ENCODE measurements at places on chromosomes 7 and 10.

DNA sequence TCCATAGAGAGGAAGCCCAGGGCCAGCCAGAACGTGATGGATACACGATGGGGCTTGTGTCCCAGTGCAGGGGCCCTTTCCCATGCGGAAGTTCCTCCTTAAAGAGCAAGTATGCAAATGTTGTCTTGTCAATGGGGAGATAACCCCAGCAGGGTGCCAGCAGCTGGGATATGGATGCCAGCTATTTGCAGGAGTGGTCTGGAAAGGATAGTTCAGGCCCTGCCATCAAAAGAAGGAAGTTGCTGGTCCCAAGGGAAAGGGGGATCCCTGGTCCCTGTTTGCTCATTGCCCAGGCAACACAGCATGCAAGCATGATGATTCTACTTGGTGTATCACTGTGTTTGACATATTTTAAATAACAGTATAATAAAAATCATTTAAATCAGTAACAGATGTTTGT lies 73.1 kb upstream of the HECW1 start:
- no peak for DNase-seq

DNA sequence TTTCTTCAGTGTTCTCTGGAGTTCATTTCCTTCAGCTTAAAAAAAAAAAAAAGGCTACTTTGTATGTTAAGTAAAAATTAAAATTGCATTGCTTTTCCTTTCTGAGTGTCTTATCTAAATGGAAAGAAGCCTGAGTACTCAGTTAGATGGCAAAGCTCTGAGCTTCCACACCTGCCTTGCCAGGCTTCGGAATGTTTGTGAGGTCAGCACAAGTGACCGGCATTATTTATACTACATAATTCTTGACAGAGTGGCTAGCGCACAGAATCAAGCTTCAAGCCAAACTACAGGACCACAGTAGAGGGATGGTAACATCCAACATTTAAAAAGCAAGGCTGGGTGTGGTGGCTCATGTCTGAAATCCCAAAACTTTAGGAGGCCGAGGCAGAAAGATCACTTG lies 17.3 kb downstream of the PIP4K2A start:
- no peak for DNase-seq

DNA sequence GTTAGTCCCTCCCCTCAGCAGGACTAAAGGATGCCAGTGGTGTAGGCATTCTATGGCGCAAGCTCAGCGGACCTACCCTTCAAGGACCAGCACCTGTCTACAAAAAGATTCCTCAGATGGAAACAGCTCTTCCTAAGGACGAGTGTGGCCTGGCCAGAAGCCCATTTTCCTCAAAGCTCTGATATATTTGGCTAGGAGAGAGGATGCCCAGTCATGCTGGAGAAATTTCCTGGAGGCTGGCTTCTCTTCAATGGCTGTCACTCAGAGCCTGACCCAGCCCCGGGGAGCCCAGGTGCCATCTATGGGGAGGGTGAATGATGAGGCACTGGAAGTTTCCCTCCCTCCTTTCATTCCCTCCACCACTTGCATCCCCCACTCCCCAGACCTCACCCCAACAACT lies 111.5 kb downstream of the PLXNA4 start:
- no peak for DNase-seq

GRCh38 chr10:73043766-73044377 lies 52.8 kb downstream of the P4HA1 start:
- no peak for DNase-seq

DNA sequence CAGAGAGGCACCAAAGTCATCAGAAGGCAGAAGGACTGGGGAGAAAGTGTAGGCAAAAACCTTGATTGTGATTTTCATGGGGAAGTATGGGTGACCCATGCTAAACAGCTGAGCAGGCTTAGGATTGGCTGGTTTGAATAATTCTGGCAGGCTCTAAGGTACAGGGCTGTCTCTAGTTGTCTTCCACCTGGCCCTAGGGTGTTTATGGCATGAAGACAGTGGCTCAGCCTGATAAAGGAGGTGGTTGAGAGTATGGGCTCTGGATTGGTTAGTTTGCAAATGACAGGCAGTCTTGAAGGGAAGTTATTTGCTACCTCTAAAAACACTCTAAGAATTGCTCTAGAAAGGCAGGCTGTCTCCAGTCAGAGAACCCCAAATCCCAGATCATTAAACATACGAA lies 100.3 kb downstream of the STRA8 start:
- DNase-seq, result no peak

- DNase-seq, result no peak
These were observed 9.4 kb downstream of the SCRN1 start for GRCh38 chr7:29980151-29980550.

DNA sequence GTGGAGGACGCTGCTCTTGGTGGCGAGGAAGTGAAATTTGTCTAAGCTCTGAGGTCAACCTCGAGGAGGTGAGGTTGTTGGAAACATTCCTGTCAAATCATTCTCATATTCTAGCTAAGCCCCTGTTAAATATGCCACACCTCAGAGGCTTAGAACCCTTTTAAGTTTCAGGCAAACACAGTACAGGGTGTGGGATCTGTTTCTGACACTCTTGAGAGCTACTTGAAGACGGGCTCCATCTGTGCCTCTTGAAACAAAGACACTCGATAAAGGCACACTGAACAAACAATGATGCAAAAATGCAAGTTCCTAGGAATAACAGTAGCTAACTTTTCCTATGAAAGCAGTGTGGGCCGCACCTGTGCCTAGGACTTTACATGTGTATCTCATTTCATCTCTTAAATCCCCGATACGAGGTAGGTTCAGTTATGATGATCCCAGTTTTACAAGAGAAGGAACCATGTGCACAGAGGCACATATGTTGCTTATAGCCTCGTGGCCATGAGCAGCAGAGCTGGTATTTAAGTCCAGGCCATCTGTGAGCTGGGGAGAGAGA lies 299.2 kb downstream of the CCDC3 start:
- DNase-seq, result no peak

DNA sequence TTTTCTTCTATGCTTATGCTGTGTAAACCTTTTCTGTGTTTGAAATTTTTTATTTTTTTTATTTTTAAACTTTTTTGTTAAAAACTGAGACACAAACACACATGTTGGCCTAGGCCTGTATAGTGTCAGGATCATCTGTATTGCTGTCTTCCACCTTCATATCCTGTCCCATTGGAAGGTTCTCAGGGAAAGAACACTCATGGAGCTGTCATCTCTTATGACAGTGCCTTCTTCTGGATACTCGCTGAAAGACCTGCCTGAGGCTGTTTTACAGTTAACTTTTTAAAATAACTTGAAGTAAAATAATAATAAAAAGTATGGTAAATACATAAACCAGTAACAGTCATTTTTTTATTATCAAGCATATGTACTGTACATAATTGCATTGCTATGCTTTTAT lies 34.1 kb downstream of the CREM start:
- DNase-seq, result no peak

GRCh38 chr10:101441541-101442455 lies 87.8 kb downstream of the BTRC start:
- DNase-seq, result peak; percentile 2

- DNase-seq, result no peak
These were observed 31.5 kb downstream of the CREB3L2 start for GRCh38 chr7:137970253-137970975.

DNA sequence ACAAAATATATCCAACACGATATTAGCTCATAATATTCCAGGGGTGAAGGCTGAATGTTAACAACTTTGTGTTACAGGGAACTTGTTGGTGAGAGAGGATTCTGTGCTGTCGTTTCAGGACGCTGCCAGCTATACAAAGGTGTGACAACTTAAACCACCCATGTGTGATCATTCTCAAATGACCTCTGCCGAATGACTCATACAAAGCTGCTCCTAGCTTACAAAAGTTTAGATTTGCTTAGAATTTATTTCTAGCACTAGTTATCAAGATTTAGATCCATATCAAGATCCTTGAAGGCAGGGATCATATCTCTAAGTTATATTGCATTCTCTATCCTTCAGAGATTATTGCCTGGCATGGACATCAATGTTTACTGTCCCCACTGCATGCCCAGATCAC lies 65.3 kb downstream of the COBL start:
- no peak for DNase-seq

DNA sequence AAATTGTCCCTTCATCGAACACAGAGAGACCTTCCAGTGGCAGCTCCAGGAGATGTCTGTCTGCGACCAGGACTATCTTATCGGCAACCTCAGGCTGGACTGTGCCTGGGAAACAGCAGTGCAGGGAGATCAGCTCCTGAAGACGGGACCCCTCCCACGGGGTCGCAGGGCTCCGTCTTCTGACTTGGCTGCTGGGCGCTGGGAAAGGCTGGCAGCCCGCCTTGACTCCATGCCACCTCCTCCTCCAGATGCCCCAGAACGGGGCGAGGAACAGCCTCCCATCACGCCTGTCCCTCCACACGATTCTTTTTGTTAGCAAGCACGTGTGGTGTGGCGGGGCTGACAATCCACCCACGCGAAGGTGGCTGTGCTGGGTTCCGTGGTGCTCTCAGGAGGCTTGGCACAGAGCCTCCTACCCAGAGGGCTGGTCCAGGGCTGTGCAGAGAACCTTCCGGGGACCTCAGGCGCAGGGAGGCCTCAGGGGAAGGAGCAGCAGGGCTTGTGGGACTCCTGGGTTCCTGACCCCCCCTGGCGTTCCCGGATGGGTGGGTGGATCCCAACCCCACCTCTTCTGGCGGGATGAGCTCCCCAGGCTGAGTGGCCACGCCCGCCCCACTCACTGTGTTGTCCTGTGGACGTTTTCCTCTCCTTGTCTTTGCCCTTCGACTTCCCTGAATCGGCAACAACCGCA lies 47.6 kb upstream of the NKX6-2 start:
- DNase-seq, result no peak

- no peak for DNase-seq
These were observed 225.3 kb upstream of the INHBA start for GRCh38 chr7:41928166-41928565.

GRCh38 chr10:106614293-106614692 lies 550.2 kb downstream of the SORCS1 start:
- no peak for DNase-seq

- no peak for DNase-seq
These were observed 1.1 kb downstream of the ALOX5 start for GRCh38 chr10:45375101-45375500.

DNA sequence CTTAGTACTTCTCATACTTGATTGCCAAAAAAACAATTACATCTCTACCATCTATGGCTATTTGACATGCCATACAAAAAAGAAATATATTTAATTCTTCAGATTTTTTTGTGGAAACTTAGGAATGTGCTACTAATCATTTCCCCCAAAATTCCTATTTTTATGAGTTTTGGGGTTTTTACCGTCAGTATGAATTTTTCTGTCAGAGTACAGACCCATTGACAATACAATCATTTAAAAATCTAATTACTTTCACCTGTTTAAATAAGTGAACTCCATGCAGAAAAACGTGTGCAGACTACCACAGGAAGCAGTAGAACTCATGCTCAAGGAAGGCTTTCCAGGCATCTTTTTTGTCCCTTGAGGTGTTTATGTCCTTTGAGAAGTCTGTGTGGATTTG lies 48.8 kb upstream of the FOXP2 start:
- DNase-seq, result no peak

DNA sequence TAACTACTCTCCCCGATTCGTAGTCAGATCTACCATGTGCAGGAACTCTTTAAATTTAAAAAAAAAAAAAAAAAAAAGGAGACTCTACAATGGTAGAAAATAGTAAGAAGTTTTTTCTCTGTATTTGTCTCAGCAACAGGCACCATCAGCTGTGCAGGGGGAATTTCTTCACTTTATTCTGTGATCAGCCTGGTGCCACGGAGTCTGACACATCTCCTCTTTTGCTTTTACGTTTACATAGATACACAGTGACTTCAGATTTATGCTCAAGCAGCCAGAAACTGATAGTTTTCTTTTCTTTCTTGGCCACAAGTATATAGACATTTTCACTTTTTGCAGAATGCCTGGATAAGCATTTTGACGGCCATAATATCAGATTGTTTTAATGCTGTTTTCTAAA lies 190.6 kb upstream of the AKR1E2 start:
- DNase-seq, result no peak

DNA sequence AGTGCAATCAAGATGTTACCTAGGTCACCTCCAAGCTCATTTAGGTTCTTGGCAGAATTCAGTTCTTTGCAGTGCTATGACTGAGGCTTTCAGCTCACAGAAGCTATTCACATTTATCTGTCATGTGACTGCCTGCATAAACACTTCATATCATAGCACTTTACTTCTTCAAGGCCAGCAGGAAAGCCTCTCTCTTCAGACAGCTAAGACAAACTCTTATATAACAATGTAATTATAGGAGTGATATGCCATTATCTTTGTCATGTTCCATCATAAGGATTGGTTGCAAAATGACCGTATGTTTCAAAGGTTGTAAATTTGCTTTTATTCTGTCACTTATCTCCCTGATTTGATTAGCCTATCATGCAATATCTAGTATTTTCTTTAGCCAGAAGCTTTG lies 78.8 kb upstream of the TMEM196 start:
- DNase-seq, result no peak

DNA sequence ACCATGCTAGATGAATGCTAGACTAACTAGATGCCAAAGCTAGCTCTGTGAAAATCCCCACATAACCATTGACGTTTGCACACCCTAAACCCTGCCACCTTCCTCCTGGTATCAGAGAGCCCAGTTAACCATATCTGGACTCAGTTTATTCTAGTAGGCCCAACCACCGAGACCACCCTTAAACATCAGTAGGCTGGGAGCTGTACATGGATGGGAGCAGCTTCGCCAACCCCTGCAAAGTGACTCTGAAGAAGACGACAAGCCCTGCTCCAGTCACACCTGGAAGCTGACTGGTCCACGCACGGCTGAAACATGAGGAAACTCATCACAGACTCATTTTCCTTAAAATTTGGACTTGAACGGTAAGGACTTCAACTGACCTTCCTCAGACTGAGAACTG lies 4.4 kb upstream of the CYREN start:
- no peak for DNase-seq
